Stimulated activated CD8-positive, alpha-beta memory T cell treated with anti-CD3 and anti-CD28 coated beads, Interleukin-7, amount 100 ng/mL, for 24 hours (primary cell): ENCODE measurements at places on chromosomes 4 and X.

- no peak for DNase-seq
These were observed 175.6 kb downstream of the COL25A1 start for GRCh38 chr4:109126856-109127255.

DNA sequence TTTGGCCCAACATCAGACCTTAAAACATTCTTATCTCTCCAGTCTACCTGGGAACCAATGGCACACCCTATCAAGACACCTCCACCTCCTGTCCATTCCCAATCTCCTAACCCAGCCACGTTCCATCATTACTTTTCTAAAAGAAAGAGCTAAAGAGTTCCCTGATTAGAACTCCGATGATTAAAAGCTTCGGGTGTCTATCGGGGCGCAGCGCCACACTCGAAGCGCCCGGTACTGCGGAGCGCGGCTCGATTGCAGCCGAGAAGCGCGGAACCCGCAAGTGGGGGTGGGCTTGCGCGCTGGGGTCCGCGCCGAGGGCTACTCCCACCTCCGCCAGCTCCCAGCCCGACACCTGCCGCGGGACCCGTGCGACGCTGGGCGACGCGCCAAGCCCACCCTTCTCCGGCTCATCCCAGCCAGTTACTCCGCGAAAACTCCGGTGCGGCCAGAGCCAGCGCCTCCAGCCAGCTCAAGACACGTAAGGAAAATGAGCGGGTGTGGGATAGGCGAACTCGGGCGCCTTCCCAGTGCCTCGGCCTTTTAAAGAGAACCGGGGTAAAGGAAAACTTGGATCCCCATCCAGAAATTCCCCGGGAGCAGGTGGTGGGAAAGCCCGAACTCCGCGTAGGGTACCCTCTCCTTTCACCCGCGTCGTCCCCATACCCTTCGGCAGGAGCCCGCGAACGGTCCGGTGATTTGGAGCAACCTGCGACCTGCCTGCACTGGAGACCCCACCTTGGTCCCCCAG lies 593 bp downstream of the NPY1R start:
- no peak for DNase-seq

- no peak for DNase-seq
These were observed 20.2 kb downstream of the GPAT3 start for GRCh38 chr4:83556006-83556707.

DNA sequence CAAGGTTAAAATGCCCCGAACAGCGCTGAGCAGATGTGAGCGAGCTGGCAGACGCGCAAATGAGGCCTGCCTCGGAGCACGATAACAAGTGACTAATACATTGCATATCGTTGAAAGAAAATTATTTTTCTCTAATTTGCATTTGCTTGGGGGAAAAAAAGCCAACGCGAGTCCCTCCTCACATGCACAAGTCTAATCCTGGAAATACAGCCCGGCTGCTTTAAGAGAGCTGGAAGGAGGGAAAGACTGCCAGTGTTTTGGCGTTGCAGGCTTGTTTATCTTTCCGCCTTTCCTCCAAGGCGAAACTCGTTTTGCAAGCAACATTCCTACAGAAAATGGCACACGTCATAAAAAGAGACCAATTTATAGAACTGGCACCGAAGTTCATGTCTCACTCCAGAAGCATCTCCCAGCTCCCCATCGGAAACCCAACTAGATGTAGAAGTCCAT lies 12.6 kb downstream of the BCOR start:
- no peak for DNase-seq

DNA sequence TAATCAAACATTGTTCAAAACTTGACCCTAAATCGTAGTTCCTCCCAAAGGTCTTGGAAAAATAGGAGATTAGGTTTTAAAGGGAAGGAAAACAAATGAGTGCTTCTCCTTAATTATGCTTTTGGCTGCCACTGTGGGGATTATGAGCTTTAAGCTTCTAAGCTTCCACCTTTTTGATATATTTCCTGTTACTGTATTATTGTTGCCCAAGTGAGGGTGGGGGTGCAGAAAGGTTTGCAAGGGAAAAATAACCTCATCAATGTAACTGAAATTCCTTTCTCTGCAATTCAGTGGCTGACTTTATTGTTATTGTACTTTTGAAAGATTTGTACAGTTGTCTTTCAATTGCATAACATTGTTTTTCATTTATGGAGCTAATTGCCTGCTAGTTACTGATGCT lies 285.1 kb downstream of the FRMPD4 start:
- no peak for DNase-seq

DNA sequence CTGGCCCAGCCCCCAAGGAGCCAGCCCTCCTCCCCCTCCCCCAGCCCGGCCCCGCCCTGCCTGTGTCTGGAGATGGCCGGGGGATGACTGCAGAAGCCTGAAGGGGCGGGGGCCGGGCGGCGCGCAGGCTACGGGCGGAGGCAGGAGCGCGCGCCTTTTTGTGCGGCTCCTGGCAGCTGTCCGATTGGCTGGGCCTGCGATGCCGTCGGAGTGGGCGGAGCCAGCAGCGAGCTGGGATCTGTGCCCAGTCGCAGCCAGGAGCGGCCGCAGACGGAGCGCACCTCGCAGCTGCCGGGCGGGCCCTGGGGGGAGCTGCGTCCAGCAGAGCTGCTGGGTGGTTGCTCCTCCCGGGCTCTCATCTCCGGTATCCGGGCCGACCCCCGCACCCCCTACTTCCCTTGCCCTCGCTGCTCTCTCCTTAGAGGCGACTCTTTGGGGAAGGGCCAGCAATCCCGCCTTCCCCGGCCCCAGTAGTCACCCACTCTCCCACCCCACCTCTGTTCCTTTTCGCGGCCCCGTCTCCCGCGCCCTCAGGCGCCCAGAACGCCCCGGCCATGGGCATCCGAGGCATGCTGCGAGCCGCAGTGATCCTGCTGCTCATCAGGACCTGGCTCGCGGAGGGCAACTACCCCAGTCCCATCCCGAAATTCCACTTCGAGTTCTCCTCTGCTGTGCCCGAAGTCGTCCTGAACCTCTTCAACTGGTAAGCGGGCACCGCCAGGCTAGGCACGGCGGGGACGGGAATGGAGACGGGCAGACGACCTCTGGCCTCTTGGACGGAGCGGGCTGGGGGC lies at the start of gene GABRQ:
TSS of gene GABRQ (plus strand) at position 247 of the 794 bp plus-strand sequence. CDS start at position 555, 308 bp downstream.
- no peak for DNase-seq

GRCh38 chrX:137432609-137433008 lies 133.3 kb upstream of the ZIC3 start:
- DNase-seq: no peak

DNA sequence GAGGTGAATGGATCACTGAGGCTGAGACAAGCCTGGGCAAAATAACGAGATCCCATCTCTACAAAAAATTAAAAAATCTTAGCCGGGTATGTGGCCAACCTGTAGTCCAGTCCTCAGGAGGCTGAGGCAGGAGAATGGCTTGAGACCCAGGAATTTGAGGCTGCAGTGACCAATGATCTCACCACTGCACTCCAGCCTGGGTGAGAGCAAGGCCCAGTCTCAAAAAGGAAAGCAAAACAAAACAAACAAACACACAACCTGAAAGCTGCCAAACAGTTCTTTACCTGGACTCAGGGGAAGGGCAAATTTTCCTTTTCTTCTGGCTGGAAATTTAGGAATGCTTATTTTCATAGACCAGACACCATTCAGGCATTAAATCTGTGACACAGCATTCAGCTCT lies 163.1 kb upstream of the FAT1 start:
- DNase-seq: no peak
